Glutamatergic neuron (in vitro differentiated cells): ENCODE measurements at places on chromosomes 5 and 9.
A peak's percentile ranks its signal among the peaks of the same experiment; 100 is the strongest.

DNA sequence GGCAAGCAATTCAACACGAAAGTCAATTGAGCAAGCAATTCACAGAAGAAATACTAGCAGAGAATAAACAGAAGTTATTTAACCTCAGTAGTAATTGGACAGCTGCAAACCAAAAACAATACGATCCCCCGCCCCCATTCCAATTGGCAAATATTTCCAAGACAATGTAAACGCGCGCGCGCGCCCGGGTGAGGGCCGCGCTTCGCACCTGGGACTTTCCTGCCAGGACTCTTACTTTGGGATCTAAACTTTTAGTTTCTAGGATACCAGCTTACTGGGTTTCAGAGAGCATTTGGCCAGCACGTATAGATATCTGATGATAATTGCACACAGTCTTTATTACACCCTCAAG is 8.6 kb downstream of the RUFY1 start:
- peak; percentile 37 for DNase-seq

DNA sequence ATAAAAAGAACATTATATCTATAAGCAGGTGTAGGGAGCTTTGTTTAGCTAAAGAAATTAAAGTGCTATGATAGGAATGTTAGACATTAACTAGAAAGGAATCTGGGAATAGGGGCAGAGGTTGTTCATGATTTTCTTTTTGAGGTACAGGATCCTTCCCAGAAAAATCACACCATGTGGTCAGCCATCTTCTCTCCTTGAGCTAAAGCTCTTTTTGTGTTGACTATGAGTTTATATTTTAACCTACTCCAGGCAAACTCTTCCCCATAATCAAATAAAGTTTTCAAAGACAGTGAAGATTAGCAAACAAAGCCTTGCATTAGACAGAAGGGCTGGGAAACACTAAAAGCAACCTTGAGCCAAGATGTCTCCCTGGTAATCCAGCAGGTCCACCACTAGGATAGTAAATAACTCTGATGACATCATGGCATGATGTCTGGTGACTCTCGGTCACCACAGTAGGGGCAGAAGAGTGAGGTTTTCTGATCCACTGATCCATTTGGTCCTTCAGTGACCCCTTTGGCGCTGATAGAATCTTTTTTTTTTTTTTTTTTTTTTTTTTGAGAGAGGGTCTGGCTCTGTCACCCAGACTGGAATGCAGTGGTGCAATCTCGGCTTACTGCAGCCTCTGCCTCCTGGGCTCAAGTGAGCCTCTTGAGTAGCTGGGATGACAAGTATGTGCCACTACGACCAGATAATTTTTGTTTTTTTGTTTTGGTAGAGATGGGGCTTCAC is 30.6 kb upstream of the IL6ST start:
- no peak for DNase-seq

GRCh38 chr5:4254736-4255135 is 659.1 kb downstream of the IRX1 start:
- DNase-seq = no peak

- no peak for DNase-seq
Observed at GRCh38 chr5:71895546-71895945, 176.5 kb downstream of the CARTPT start.

DNA sequence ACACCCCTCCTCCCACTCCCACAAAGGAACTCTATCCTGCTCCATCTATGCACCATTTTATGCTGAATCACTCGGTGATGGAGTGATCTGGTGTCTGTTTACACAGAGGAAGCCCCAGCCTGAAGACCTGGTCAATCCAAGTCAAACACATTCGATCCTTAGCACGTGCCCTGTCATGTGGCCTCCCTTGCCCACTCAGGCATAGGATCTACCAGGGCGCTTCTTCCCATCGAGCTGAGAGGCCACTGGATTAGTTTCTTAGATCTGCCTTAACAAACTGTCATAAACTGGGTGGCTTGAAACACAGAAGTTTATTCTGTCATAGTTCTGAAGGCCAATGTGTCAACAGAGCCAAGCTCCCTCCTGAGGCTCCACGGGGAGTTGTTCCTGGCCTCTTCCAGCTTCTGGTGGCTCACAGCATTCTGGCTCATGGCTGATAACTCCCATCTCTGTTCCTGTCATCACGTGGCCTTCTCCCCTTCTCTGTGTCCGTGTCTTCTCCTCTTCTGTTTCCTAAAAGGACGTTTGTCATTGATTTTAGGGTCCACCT is 34.2 kb downstream of the FOXI1 start:
- DNase-seq = no peak

GRCh38 chr5:155040984-155041653 is 27.6 kb downstream of the KIF4B start:
- no peak for DNase-seq

DNA sequence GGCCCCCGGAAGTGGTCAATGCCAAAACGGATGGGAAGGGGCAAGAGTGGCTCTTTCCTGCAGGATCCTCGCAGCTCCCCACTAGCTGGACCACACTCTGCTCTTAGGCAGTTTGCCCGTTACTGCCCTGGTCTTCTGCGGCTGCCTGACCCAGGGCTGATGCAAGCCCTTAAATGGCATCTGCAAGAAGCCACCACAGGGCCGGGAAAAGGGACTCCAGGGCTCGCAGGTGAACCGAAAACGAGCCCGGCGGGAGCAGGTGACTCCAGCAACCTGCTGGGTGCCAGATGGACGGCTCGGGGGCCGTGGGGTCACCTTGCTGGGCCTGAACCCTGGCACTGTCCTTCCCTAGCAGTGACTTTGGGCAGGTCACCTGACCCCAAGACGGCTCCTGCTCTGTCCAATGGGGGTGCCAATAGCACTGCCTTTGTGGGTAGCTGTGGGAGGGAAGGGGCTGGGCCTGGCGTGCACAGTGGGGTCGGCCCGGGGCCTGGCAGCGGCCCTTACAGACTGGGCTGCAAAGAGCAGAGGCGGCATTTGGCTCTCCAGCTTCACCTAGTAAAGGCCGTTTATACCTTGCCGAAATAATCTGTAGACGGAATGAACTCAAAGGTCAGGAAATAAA is 1.3 kb downstream of the TMEM250 start:
- no peak for DNase-seq

- no peak for DNase-seq
Observed at GRCh38 chr5:75551471-75551870, 39.8 kb downstream of the POLK start.

- DNase-seq = no peak
Observed at GRCh38 chr9:128102861-128103588, 24.5 kb downstream of the PTGES2 start.

DNA sequence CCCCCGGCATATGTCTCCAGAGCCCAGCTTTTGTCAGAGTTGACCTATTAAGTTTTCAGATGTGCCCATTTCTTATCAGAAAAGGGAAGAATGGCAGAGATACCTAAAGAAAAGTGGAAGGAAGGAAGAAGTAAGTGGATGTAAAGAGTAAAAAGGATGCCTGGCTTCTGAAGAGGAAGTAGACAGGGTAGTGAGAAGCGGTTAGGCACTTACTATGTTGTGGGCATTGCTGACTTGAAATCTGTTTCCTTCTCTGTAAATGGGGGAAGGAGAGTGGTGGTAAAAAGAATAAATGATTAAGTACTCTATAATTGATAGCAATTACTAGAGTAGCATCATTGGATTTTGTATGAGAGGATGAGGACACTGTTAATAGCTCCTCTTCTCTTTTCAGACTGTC is 9.9 kb downstream of the ANP32B start:
- DNase-seq = no peak

GRCh38 chr5:150061538-150061995 is 24.8 kb downstream of the CSF1R start:
- no peak for DNase-seq

DNA sequence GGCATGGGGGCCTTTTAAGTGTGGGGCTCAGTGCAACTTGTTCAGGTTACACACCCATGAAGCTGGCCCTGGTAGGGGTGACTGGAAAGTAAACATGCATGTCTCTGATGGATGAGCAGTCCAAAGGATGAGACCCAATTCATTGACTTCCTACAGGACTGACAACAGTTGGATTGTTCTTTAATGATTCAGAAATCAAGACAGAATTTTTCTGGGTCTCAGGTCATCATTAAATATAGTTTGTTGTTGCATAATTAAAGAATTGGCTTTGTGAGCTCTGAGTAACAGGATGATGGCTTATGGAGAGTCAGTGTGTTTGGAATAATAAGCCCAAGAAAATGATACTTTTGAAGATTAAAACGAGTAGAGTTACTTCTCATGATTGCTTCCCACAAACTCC is 604.2 kb upstream of the CLINT1 start:
- DNase-seq = no peak

GRCh38 chr5:153537207-153537606 is 46.7 kb downstream of the GRIA1 start:
- no peak for DNase-seq

DNA sequence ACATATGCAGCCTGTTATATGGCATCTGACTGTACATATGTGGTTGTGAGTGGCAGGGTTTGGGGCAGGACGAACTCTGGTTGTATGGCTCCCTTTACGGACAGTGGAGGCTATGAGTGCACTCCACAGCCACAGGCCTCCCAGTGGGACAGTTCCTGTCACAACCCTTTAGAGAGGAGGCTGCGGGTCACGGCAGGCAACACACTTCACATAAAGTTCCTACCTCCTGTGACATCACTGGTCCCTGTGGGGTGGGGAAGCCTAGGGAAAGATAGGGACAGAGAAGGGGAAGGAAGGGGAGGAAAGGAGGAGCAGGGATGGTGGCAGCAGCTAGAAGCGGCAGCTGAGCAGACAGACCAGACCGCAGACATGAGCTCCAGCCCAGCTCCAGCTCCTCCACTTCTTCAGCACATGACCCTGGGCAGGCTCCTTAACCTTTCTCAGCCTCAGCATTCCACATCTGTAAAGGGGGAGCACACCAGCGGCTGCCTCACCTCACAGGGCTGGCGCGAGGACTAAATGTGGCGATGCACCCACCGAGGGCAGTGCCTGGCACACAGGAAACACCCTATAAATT is 27.4 kb upstream of the CORO2A start:
- DNase-seq = no peak

DNA sequence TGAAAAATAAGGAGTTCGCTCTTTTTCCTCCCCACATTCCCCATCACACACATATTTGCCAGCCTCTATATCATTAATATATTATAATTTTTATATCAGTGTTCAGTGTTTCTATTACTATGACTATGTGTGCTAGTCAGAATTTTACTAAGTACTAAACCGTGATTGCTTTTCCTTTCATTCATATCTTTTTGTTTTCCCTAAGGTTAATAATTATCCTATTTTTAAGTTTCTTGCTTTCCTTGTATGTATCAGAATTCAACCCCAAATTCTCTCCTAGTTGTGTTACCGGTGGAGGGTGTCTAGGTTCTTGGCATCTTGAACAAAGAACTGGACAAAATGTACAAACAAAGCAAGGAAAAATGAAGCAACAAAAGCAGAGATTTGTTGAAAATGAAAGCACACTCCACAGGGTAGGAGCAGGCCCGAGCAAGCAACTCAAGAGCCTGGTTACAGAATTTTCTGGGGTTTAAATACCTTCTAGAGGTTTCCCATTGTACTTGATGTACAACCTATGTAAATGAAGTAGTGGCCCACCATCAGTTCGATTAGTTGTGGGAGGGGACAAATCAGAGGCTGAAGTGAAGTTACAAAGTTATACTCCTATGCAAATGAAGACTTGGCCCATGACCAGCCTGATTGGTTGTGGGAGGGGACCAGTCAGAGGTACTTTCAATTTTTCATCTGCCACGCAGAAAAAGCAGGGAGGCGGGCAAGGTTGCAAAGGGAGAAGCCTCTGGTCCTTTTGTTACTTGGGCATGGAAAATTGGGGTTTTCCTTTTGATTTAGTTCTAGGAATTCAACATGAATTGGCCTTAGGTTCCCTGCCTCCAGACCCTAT is 43.8 kb downstream of the KIAA1191 start:
- no peak for DNase-seq

DNA sequence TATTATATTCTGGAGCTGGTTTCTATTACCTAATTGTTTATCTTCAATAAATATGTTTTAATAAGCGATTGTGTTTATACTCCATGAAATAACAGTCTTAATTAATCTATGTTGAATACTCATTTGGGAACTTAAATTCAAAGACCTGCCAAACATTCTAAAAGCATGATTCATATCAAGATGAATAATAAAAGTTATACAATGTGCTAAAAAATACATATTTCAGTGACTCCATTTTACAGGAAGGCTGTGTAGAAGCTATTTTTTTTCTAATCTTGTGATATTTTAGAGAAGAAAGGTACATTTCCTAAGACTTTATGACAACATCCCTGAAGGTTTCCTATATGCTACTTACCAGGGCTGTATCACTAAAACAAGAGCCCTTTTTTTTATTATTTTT is 417.9 kb downstream of the NFIB start:
- no peak for DNase-seq

- DNase-seq = no peak
Observed at GRCh38 chr9:89716559-89716958, 111.7 kb downstream of the GADD45G start.

DNA sequence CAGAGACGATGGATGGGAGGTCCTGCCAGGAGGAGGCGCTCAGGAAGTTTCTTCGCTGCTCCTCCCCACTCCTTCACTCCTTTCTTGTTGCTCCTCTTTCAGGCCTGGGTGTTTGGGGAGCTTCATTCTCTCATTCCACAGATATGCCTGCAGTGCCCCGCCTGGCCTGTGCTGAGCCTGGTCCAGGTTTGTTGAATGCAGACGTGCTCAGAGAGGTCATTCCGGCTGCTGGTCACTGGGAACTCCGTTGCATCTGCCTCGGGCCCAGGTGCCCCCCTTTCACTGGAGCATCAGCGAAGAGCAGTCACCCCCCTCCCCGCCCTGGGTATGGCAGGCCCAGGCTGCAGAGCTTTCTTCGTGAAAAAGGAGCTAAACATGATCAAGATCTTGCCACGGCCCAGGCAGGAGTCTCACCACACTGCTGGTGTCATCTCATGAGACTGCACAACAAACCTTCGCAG is 15.5 kb downstream of the SURF6 start:
- no peak for DNase-seq

GRCh38 chr5:115274584-115274983 is 11.9 kb upstream of the PGGT1B start:
- no peak for DNase-seq

- no peak for DNase-seq
Observed at GRCh38 chr5:163306421-163306820, 131.0 kb upstream of the CCNG1 start.

DNA sequence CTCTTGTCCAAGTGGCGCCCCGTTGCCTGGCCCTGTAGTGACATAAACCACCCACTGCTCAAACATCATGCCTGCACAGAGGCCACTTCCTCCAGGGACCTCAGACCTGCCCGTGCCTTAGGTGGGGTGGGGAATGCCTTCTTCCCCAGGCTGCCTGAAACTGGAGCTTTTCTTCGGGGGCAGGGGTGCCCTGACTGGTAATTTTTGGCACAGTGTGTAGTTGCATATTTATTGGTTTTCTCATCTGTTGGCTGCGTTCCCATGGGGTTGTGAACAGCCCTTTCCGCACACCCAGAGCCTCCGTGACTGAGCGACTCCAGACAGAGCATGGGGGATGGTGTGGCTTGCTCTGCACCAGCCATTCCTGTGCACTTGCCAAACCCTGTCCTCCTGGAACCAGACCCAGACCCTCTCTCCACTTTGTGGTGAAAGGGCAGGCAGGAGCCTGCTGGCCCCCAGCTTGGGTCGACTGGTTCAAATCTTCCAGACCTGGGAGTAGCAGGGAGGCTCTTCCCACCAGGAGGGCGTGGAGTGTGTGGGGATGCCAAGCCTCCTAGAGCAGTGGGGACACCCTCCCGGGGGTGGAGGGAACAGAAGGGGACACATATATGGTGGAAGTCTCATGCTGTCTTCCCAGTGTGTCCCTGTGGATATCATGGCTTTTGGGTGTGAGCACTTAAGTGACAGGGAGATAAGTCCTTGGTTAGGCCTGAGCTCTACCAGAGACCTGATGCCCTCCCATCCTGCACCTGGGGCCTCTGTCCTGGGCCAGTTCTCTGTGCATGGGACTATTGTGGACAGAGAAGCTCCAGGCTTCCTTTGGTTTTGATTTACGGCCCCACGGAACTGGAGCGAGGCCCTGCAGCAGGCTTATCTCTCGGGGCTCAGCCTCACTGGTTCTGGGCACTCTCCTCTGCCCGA is 39.6 kb downstream of the WNK2 start:
- peak; percentile 33 for DNase-seq
